ENCODE measurements at places on chromosomes 12 and 14.

DNA sequence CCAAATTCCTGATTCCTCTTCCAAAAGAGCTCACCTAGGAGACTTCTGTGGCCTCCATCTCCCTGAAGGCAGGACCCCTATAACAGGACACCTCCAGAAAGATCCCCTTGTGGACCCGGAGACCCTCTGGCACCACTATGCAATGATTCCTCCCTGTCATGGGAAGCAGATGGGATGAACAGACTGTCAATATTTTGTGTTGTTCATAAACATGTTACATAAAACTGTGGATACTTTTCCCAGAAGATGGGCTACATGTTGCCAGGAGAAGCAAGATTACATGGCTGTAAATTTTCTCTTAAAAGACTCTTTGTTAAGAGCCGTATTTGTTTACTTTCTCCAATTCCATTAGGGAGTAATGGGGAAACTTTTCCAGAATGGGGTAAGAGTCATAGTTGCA lies 52.1 kb downstream of the TUNAR start:
- DNase-seq, result no peak

DNA sequence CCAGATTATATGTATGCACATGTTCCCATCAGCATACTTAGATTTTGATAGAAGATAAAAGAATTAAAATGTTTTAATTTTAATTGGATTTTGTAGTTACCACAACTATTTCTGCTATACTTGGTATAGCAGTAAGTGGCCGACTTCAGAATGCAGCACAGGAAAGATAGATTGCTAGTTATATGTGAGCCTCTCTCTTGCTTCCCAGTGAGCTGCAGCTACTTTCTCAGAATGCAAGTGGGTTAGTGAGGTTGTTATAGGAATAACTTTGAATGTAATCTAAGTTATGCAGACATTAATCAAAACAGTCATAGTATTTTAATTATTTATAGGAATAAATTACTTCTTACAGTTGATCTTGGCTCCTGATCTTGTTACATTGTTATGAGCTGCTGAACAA lies 240.6 kb downstream of the RAD51B start:
- no peak for DNase-seq

- no peak for DNase-seq
These were observed 235 bp downstream of the RAB2B start for GRCh38 chr14:21476523-21476924.

DNA sequence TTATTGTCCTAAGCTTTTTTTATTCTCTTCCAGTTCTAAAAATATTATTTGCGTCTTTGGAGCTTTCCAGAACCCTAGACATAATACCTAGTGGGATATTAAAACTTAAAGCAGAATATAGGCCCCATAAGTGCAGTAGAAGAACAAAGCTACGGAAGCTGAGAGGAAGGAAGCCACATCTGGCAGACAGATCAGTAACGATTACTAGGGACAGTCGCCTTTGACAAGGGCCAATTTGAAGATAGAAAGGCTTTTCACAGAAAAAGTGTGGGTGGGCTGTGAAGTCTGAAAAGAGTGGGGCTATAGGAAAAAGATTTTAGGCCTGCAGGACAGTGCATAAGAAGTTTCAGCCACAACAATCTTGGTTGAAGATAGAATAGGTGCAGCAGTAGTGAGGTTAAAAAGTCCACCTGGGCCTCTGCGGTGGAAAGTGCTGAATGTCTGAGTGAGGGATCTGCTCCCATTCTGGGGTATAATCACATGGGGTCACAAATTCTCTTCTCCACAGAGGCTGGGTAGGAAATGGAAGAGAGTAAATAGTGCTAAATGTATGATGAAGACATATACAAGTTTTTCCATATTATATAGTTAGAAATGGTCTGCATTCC lies 114.5 kb downstream of the CMAS start:
- no peak for DNase-seq

- peak; percentile 18 for DNase-seq
These were observed 25.7 kb downstream of the KLRK1 start for GRCh38 chr12:10363914-10364814.

GRCh38 chr14:59081720-59082119 lies 106.7 kb upstream of the DAAM1 start:
- no peak for DNase-seq

DNA sequence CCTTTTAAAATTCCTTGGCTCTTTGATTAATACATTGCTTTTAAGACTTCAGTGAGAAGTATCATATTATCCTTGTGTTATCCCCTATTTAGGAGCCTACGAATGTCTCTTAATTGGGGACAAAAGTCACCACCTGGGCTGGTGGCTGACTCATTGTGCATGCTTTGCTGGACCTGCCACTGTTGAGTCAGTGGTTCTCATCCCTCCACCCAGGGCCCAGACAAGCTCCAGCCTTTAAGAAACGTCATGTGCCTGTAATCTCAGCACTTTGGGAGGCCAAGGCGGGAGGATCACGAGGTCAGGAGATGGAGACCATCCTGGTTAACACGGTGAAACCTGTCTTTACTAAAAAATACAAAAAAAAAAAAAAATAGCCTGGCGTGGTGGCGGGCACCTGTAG lies 57.9 kb downstream of the OTX2 start:
- no peak for DNase-seq

DNA sequence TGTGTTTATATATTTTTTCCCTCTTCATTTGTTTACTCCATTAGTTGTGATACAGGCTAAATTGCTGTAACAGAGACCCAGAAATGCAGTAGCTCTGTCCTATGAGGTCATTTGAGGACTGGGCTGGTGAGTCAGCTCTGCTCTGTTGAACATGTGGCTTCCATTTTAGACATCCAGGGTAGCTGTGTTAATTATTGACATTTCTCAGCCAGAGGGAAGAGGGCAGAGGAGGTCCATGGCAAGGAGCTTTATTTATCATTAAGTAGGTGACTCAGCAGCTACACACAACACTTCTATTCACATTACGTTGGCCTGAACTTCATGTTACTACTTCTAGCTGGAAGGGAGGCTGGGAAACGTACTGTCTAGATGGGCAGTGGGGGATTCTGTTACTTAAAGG lies 85.4 kb downstream of the PTCSC3 start:
- DNase-seq, result no peak

DNA sequence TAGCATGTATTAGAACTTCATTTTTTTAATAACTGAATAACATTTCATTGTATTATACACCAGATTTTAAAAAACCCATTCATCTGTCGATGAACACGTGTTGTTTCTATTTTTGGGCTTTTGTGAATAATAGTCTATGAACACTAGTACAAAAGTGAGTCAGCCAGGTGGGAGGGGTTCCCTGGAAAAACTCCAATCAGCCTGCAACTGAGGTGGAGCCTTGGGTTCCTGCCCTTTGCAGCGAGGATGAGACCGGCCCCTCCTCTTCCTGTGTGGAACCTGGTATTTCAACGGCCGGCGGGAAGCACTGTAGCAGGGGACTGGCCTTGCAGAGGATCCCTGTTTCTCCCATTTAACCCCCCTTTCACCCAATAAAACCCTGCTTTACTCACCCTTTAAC lies 56.1 kb downstream of the LMNTD1 start:
- no peak for DNase-seq

GRCh38 chr12:15963271-15963670 lies 52.1 kb downstream of the DERA start:
- no peak for DNase-seq

DNA sequence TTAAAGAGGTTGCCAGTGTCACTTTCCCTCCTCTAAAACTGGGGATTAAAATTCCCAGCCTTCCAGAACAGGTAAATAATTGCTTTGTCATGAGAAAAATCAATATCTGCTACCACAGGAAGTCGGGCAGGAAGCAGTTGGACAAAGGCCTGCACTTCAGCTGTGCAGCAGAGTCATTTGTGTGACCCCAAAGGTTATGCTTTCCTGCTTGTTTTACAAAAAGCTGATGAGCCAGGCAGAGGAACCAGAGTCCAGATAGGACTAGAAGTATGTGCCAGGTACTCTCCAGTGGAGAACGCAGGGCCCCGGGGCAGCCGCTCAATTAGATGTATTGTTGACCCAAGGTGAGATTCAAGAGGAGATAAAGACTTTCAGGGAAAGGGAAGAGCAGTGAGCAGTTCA lies 117.1 kb upstream of the FRMD6 start:
- DNase-seq, result no peak

GRCh38 chr14:67623114-67623513 lies 3.4 kb downstream of the ARG2 start:
- no peak for DNase-seq

DNA sequence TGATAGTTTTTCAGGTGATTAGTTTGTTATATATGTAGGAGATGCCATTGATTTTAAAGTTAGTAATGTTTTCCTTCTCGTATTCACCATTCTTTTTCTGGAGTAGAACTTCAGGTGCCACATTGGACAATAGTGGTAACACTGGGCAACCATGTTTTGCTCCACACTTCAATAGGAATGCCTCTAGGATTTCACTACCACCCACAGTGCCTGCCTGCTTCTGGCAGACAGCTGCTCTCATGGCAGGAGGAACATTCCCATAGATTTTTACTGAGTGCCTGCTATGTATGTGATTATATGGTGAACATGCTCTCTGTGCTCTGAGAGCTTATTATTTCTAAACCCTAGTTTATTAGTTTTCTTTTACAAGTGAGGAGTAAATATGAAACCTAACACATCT lies 53.7 kb downstream of the GCH1 start:
- DNase-seq, result no peak

DNA sequence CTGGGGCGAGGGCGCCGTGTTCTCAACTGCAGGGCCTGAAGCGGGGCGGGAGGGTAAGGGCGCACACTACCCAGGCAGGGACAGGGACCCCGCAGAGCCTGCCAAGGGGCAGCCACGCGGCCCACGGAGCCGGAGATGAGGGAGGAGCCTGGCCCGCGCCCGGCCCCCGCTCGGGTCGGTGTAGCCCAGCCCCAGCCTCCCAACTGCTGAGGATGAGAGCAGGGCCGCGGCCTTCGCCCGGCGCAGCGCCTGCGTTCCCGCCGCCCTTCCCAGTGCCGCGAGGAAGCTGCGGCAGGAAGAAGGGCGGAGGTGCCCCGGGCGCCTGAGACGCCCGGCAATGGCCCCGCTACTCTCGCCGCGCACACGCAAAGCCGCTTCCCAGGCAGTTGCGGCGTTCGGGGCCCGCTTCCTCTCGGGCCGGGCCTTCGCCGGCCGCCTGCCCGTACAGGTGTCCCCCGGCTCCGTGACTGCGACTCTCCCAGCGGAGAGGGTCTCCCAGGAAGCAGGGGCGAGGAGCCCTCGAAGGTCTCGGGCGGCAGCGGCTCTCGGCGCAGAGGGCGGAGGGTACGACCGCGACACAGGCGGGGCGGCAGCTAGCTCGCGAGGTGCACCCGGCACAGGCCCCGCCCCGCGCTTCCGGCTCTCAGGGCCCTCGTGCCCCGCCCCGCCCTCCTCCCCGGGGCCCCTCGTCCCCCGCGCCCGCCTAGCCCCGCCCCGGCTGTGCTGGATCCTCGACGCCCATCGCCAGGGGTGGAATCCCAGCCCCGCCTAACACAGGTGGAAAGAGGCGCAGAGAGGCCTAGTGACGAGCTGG lies 24.8 kb upstream of the YY1 start:
- DNase-seq, result peak; percentile 83

DNA sequence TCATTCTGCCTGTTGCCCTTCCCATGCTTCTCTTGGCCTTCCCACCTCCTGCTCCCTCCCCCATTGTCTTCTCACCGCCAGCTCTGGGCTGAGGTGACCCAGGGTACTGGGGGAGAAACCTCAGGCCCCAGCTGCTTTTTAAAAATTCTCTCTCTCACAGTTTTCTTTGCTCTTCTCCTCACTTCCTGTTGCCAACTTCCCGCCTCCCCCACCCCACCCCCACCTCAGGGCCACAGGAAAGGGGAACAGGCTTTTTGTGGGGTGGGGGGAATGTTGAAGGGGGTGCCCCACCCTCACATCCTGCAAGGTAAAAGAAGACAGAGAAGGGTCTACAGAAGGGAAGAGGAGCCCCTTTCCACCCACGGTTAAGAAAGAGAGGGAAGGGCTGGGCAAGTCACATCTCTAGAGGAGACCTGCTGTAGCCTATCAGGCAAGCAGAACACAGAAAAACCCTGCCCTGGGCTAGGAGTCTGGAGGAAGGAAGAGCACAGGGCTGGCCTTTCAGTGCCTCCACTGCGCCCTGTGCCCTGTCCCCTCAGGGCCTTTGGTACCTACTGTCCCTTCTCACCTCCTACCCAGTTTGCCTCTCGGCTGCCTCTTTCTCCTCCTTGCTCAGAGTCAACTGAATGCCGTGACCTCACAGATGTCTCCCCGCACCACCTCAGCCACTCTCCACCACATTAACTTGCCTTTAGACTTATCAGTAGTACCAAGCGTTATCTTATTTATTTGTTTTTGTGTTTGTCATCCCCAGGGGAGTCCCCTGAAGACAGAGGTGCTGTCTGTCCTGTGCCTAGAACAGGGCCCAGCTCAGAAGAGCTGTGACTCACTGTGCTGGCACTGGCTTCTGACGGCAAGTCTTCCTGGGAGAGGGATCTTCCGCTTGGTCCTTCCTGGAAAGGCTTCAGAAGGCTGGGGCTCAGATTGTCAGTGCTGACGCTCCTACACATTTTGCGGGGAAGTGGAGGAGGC lies 1.7 kb downstream of the ARHGAP9 start:
- DNase-seq, result peak; percentile 59

DNA sequence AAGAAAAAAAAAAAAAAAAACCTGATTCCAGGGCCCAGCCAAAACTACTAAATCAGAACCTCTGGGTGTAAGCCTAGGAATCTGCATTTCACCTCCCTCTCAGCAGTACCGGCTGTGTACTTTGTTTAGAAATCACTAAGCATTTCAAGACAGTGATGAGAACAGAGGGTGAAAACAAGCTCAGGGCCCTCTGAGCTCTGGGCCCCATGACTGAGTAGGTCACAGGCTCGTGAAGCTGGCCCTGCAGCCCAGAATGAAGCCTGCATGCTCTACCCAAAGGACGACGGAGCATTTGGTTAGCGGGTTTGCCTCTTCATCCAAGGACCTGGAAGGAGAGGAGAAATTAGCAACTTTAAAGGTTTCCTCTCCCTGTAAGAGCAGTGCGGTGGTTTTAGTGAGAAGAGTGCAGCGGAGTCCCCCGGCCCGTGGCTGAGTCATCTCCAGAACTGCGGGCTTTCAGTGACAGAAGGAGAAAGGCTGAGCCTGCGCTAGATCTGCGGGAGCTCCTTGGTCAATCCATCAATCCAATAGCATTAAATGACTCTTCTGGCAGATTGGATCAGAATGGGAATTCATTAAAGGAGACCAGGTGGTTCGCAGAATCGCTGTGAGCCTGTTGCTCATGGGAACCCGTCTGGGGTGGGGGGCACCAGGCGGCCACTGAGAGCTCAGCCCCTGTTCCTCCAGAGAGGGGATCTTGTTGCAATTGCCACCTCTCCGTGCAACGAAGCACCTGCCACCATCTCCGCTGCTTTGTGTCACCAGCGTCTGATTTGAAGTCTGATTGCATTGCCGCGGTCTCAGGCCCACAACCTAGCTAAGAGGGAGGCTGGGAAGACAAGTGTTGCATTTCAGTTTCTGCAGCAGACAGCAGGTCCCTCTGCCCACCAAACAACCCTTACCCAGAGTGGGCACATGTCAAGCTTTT lies 7.3 kb downstream of the IL31 start:
- DNase-seq, result no peak

DNA sequence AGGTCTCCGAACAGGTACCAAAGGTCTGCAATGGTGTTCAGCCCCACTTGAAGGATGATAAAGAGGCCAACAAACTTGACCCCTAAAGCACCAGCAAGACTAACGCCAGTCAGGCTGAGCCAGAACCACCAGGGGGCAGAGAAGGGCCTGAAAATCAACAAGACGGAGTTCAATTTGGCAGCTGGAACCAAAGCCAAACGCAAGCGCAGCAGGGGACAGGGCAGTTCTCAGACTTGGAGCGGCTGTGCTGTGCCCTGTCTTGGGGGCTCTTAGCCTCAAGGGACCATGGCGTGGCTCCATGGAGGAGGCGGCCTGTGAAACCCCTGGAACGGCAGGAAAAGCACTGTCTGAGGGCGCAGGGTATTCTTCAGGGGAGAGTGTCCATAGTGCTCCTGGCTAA lies 19.6 kb downstream of the POMT2 start:
- DNase-seq, result peak; percentile 83

- DNase-seq, result peak; percentile 26
These were observed 2.5 kb downstream of the C12orf57 start for GRCh38 chr12:6946033-6946919.

All from inflammatory macrophage (primary cell).